ENCODE measurements at places on chromosomes 11 and 22. TPM values are rescaled to one million over a fixed set of nuclear protein-coding genes. Genes with fewer than 3 reads are reported as not detected.

ESAM gene
- total RNA-seq: 10.4 TPM

SESN3 gene
- 4.7 TPM for total RNA-seq

PGAP2 gene
- total RNA-seq: 20.3 TPM

CCDC117 gene
- 14.1 TPM for total RNA-seq

Data from kidney epithelial cell (primary cell).